ENCODE measurements at places on chromosomes 3 and 15.

- no peak for DNase-seq
Measured at GRCh38 chr15:69648775-69649735, 196.4 kb downstream of the RPLP1 start.

GRCh38 chr3:38644016-38644661, 5.3 kb downstream of the SCN5A start:
- DNase-seq = no peak

DNA sequence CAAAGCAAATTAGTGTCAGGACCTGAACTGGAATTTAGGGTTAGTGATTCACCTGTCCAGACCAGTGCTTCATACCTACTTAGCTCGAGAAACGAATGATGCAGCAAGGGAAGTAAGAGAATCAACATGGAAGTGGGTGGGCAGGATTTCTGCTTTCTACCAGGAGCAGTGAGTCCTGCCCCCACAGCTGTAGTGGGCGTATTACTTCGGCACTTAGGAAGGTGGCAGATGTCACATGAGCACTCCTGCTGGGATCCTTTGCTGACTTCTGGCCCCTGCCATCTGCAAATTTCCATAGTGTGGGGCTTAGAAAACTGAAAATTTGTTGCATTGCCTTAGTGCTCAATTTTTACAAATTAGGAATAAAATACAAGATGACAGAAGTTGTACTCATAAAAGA, 31.2 kb downstream of the RYR3 start:
- no peak for DNase-seq

GRCh38 chr15:91572110-91572509, 281.4 kb upstream of the SLCO3A1 start:
- no peak for DNase-seq

- no peak for DNase-seq
Measured at GRCh38 chr3:187858711-187859110, 113.4 kb upstream of the BCL6 start.

DNA sequence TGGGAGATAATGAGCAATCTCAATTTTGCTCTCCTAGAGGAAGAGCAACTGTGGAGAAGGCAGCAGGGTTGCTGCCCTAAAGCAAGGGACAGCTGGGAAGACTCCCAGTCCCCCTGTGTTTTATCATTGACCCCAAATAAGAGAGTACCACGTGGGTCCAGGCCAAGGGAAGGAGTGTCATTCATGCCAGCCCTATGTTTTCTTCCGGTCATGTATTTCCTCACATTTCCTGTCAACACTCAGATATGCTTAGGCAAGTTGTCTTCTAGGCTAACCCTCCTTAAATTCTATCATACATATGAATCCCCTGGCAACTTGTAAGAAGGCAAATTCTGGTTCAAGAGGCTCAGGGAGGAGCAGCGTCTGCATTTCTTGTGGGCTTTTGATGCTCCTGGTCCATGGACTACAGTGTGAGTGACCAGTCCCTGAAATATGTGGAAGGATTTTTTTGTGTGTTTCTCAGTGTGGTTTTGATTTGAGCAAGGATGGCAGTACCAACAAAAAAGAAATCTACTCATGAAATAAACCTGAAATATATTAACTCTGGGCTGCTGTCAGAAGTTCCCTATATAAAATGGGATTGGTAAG, 31.9 kb upstream of the RPP14 start:
- DNase-seq = no peak
